ENCODE measurements at places on chromosomes 2 and 18.

DNA sequence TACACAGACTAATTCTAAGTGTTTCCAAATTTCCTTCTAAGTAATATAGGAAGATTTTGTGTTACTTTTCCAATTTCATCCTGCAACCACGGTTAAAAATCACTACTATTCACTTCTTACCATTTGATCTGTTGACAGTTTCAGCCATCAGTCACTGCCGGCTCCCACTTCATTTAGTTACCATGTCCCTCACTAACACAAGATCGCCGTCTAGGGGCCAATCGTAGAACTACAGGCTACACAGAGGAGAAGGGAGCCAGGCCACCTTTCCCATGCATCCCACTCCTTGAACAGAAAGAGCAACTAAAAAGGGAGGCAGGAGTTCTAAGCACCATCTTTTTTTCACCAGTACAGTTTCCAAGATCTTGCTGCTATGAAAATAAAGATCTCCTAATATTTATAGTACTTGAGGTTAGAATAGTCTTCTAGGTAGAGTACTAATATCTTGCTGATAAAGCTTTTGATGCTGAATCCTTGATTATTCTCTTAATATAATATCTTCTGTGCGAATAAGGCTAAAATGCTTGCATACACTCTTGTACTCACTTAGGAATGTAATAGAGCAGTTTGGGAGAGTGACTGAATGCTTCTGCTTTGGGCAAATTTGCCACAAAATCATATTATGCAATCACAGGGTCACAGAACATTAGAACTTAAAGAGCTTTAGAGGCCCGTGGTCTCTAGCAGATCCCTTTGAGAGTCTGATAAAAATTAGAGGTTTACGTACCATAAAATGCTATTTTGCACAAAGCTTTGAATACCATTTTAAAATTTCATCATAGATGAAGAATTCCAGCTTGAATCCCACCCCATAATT, 39.5 kb upstream of the CYP1B1 start:
- DNase-seq: peak; percentile 88

DNA sequence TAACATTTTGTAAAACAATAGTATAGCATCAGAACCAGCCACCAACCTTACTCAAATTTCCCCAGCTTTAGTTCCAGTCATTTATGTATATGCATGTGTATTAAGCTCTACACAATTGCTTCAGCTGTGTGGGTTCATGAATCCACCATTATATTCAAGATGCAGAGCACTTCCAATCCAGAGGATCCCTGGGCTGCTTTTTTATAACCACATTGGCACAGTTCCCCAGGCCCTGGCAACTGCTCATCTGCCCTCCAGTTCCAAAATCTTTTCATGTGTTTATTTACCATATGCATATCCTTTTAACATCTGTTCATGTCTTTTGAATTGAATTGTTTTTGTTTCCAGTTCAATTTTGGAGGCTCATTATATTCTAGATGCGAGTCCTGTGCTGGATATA, 482.9 kb upstream of the HS6ST1 start:
- no peak for DNase-seq

GRCh38 chr2:110865188-110865587, 132.8 kb downstream of the ACOXL start:
- no peak for DNase-seq

GRCh38 chr18:3015204-3015592, 2.3 kb upstream of the LPIN2 start:
- DNase-seq: peak; percentile 57

DNA sequence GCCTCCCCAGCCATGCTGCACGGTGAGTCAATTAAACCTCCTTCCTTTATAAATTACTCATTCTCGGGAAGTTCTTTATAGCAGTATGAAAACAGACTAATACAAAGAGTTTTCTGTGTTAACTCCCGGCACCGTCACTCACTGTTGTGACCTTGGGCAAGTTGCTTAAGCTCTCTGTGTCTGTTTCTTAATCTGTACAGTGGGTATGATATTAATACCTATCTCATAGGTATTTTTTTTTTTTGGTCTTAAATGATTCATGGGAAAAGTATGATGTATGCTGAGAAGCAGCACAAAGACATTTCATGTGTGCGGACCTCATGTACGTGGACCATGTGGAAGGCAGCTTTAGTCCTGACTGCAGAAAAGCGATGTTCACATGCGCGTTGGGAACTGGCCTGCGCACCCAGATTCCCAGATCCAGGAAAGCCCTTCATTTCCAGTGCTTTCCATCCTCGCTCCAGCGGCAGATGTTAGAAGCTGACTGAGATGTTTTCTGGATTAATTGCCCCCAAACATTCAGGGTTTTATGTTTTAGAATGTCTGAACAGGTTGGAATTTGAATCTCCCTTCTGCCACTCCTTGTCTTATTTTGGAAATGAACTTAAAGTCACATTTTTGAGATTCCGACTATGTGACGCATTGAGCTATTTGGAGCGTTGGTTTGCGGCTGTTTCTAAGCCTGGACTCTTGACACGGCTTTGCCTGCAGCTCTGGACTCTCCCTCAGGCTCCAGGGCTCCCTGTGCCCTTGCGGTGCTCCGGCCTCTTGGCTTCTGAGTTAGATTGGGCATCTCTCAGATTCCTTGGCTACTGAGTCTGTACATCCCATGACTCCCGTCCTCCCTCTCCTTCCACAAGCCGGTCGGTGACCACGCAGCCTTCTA, 61.4 kb downstream of the SLC4A3 start:
- DNase-seq: no peak

- no peak for DNase-seq
Observed at GRCh38 chr18:8548186-8548585, 61.1 kb upstream of the RAB12 start.

DNA sequence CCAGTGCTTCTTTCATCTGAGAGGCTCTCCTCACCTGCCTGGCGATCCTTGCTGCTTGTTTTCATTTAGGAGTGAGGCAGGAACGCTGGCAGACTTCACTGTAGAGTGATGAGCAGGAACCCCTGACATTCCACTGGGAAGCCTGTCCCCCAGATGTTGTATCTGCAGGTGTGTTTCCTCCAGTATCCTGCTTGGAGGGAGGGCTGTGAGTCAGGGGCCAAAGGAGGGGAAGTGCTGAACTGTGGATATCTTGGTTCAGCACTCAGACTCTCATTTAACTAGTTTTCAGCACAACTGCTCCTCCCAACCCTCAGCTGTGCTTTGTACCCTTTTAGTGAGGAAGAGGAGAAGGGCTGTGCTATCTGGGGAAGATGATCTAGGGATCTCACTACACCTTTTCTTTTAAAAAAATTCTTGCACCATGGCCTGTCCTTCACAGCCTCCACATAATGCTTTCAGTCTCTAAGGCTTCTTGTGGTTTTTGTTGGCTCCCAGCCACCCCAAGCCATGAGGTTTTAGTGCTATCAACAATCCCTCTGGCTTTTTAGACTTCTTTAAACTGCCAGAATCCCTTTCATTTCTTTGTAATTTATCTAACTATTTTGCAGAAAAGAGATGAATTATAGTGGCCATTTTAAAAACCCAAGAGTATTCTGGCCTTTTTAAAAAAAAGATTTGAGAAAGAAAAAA, 11.2 kb downstream of the ANKAR start:
- no peak for DNase-seq

DNA sequence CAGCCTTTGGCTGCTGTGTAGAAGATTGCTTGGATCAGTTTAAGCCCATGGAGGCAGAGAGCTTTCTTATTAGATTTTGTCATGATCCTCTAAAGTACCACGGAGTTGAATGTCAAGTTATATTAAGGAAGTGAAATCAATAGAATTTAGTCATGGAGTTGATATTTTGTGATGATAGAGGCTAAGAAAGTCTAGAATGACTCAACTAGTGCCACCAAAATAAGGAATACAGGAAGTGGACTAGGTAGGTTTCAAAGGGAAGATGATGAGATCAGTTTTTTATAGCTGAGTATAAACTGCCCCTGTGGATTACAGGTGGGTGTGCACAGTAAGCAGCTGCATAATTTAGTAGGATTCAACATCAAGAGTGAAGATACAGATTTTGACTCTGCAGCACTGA, 25.2 kb downstream of the FBXO36 start:
- DNase-seq: peak; percentile 32

DNA sequence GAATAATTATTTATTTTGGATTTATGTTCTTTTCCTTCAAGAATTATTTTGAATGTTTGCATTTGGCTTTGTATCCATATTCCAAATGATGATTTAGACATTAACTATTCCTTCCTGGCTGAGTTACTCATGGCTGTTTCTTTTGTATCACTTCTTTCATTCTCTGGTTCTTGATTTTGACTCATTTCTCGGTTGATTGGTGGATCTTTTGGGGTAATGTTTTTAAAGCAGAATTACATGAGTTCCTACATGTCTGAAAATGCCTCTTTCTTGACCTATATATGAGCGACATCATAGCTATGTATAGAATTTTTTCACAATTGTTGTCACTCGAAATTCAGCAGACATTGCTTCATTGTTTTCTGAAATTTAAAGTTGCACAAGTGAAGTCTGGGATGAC, 39.5 kb downstream of the CYP26B1 start:
- DNase-seq: no peak

- DNase-seq: peak; percentile 31
Observed at GRCh38 chr2:37080266-37080665, 3.9 kb downstream of the HEATR5B start.

DNA sequence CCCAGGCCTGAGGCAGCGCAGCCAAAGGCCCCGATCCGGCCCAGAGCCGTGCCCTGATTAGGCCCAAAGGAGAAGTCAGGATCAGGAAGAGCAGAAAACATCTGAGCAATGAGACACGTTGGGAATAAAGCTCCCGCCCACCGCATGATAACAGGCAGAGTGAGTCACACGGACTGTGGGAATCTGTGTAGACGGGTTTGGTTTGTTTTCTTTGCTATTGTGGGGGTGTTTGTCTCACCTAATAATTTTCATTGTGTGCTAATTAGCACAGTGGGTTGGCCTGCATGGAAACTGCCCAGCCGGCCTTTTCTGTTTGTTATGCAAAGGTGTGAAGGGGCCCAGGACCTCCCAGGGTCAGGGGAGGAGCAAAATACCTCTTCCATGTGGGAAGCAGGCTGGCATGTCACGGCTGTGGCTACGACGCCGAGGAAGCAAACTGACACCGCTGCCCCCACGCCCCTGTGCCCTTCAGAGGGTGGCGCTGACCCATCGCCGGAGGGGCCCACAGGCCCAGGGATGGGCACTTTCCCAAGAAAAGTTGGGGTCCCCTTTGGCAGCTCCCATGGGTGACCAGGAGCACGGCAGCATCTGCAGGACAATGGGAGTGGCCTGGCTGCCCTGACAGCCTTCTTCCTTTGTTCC, 68.4 kb upstream of the CTDP1 start:
- peak; percentile 57 for DNase-seq

GRCh38 chr18:30618567-30618966, 424.0 kb downstream of the DSC3 start:
- no peak for DNase-seq

- peak; percentile 73 for DNase-seq
Observed at GRCh38 chr2:162301151-162301804, 17.2 kb downstream of the IFIH1 start.

GRCh38 chr2:96523659-96524481, 12.7 kb upstream of the ARID5A start:
- DNase-seq: no peak

- DNase-seq: no peak
Observed at GRCh38 chr2:232800166-232800565, 23.8 kb upstream of the KCNJ13 start.

GRCh38 chr2:72511906-72512305, 313.9 kb downstream of the EXOC6B start:
- no peak for DNase-seq

Measured in suppressor macrophage treated with lipopolysaccharide for 1 hour (primary cell).